Activated T-helper 2 cell treated with anti-CD3 and anti-CD28 coated beads, Interferon-gamma antibody, Interleukin-2, Interleukin-4, amounts not matched to agents 10 μg/mL and 5 μg/mL and 100 μg/mL, durations not matched to agents 14 hours and 24 hours and 36 hours (primary cell): ENCODE measurements at places on chromosomes 3 and 15. TPM values are rescaled to one million over a fixed set of nuclear protein-coding genes. Genes with fewer than 3 reads are reported as not detected.

GRCh38 chr3:24457719-24458118 is 36.9 kb downstream of the THRB start:
- no peak for DNase-seq
- no peak overlapping the region for H3K4me3 ChIP-seq
- H3K27ac ChIP-seq, result no peak overlapping the region
- no peaks in the 10 kb centered on the region for H3K36me3 ChIP-seq
- H3K27me3 ChIP-seq, result no peaks in the 10 kb centered on the region

GRCh38 chr3:157755233-157755632 is 252.0 kb upstream of the VEPH1 start:
- H3K27ac ChIP-seq, result no peak overlapping the region
- no peak overlapping the region for H3K4me3 ChIP-seq
- H3K27me3 ChIP-seq, result no peaks in the 10 kb centered on the region
- DNase-seq, result no peak
- H3K4me1 ChIP-seq, result no peaks in the 10 kb centered on the region

GRCh38 chr15:58163985-58164384 is 25.8 kb downstream of the AQP9 start:
- no peaks in the 10 kb centered on the region for H3K4me1 ChIP-seq
- peaks cover 34% of the 10 kb centered on the region for H3K27me3 ChIP-seq
- DNase-seq, result no peak
- H3K27ac ChIP-seq, result no peak overlapping the region
- H3K36me3 ChIP-seq, result no peaks in the 10 kb centered on the region
- H3K4me3 ChIP-seq, result no peak overlapping the region

GRCh38 chr3:46321461-46322104 is 32.3 kb upstream of the CCR2 start:
- H3K27me3 ChIP-seq, result peaks cover 52% of the 10 kb centered on the region
- no peak overlapping the region for H3K4me3 ChIP-seq
- H3K36me3 ChIP-seq, result peaks cover 4% of the 10 kb centered on the region
- no peak overlapping the region for H3K27ac ChIP-seq

- H3K36me3 ChIP-seq, result no peaks in the 10 kb centered on the region
- H3K4me1 ChIP-seq, result no peaks in the 10 kb centered on the region
- H3K27ac ChIP-seq, result no peak overlapping the region
- no peak overlapping the region for H3K4me3 ChIP-seq
- peaks cover 45% of the 10 kb centered on the region for H3K27me3 ChIP-seq
Observed at GRCh38 chr3:159771865-159772611, 216.6 kb upstream of the IL12A start.

GRCh38 chr15:80342148-80342547 is 62.0 kb upstream of the ARNT2 start:
- no peak for DNase-seq
- H3K4me3 ChIP-seq, result no peak overlapping the region
- H3K27ac ChIP-seq, result no peak overlapping the region
- H3K4me1 ChIP-seq, result no peaks in the 10 kb centered on the region

DNA sequence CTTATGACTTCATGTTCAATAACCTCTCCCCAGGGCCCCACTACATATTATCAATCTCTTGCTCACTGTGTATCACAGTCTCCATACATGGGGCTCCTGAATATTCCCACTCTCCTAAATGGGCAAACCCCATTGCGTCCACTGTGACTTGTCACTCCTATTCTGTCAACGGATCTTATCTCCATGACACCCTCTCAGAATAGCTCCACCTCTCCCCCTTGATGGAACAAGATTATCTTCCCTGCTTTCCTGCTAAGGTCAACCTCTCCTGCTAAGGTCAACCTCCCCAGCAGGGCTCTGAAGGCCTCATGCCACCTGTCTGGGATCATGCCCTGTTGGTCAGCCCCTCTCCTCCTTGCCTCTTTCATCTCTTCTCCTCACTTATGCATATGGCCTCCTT is 1.8 kb downstream of the CLDN18 start:
- H3K27ac ChIP-seq, result no peak overlapping the region
- H3K4me1 ChIP-seq, result no peaks in the 10 kb centered on the region
- no peak overlapping the region for H3K4me3 ChIP-seq

DNA sequence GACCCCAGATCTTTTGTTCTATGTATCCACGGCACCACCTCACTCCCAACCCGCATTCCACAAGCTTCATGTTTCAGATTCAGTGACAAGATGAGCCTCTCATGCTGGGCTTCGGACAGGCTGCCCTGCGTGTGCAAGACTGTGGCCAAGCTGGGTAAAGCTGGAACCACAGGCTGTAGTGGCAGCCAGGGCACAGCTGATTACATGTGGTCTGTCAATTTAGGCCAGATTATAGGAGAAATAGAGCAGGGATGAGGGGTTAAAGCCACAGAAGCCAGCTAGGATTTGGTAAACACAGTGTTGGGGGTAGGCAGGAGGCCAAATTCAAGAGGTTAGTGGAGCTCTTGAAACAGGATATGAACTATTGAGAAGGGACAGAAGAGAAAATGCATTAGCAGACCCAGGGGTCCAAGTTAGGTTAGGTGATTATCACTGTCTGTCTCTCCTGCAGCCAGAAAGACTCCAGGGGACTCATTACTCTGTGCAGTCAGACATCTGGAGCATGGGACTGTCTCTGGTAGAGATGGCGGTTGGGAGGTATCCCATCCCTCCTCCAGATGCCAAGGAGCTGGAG is 12.9 kb downstream of the SNAPC5 start:
- H3K27me3 ChIP-seq, result no peaks in the 10 kb centered on the region
- peaks cover 72% of the 10 kb centered on the region for H3K36me3 ChIP-seq
- no peak for DNase-seq
- H3K27ac ChIP-seq, result no peak overlapping the region
- H3K4me1 ChIP-seq, result no peaks in the 10 kb centered on the region
- no peak overlapping the region for H3K4me3 ChIP-seq

- no peak for DNase-seq
- H3K4me1 ChIP-seq, result peaks cover 4% of the 10 kb centered on the region
- H3K36me3 ChIP-seq, result no peaks in the 10 kb centered on the region
- no peak overlapping the region for H3K27ac ChIP-seq
- H3K4me3 ChIP-seq, result no peak overlapping the region
Observed at GRCh38 chr3:60325610-60326170, 925.6 kb downstream of the FHIT start.

- H3K4me3 ChIP-seq, result no peak overlapping the region
- H3K27ac ChIP-seq, result no peak overlapping the region
- DNase-seq, result no peak
Observed at GRCh38 chr15:27359586-27359985, 388.6 kb downstream of the GABRG3 start.

DNA sequence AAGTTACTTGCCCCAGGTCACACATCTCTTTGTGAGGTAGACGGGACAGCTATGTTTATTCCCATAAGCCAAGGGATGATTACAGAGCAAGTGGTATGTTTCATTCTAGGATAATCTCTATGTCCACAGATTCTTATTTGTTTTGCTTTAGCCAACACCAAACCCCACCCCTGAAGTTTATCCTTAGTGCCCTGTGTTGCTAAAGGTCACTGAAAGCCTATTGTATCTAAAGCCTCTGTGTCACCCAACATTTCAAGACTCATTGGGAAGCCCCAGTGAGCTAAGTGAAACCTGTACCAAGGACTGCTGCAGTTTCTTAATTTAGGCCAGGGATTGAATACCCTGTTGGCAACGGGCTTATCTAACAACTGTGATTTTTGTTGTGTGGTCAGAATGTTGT is 135.6 kb downstream of the ADAMTS9 start:
- H3K4me1 ChIP-seq, result no peaks in the 10 kb centered on the region
- no peaks in the 10 kb centered on the region for H3K36me3 ChIP-seq
- no peak for DNase-seq
- H3K27me3 ChIP-seq, result no peaks in the 10 kb centered on the region
- H3K4me3 ChIP-seq, result no peak overlapping the region
- no peak overlapping the region for H3K27ac ChIP-seq

Gene CDC25A
- 39.1 and 40.5 TPM in 2 replicates for total RNA-seq

DNA sequence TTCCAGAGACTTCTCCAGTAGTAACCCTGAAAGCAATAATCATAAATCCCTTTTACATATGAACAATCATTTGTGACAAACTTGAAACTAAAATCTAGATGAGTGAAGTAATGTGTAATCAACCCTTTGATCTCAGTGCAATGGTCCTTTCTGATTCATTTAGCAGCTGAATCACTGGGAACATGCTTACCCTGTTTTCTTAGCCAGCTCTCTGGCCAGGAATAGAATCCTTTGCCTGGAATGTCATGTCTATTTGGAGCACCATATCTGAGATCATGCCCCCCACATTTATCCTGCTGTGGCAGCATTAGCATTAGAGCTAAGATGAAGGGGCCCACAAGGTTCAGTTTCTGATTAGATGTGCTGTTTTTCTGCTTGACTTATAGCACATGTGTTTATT is 309.8 kb downstream of the OXSM start:
- no peaks in the 10 kb centered on the region for H3K27me3 ChIP-seq
- DNase-seq, result no peak
- no peak overlapping the region for H3K27ac ChIP-seq
- H3K4me3 ChIP-seq, result no peak overlapping the region
- H3K36me3 ChIP-seq, result no peaks in the 10 kb centered on the region

Gene ECT2
- total RNA-seq, result 39.5 and 40.3 TPM in 2 replicates

GRCh38 chr15:80309769-80310384 is 57.9 kb upstream of the CTXND1 start:
- H3K4me1 ChIP-seq, result no peaks in the 10 kb centered on the region
- no peak for DNase-seq
- H3K4me3 ChIP-seq, result no peak overlapping the region
- no peaks in the 10 kb centered on the region for H3K36me3 ChIP-seq
- peaks cover 1% of the 10 kb centered on the region for H3K27me3 ChIP-seq

Gene FEZF2
- not detected in 2 replicates for total RNA-seq

Gene CAMK2N2
- total RNA-seq, result 0.18 TPM in 1 of 2 replicates, not detected in the other

- no peaks in the 10 kb centered on the region for H3K27me3 ChIP-seq
- peaks cover 21% of the 10 kb centered on the region for H3K4me1 ChIP-seq
- H3K36me3 ChIP-seq, result peaks cover 11% of the 10 kb centered on the region
- H3K27ac ChIP-seq, result no peak overlapping the region
- DNase-seq, result no peak
- H3K4me3 ChIP-seq, result no peak overlapping the region
Observed at GRCh38 chr15:60047701-60048100, 43.6 kb downstream of the FOXB1 start.
